ENCODE measurements at places on chromosomes 16 and 17.

- no peaks in the 10 kb centered on the region for H3K4me1 ChIP-seq
- H3K27ac ChIP-seq: no peak overlapping the region
- H3K27me3 ChIP-seq: no peaks in the 10 kb centered on the region
- DNase-seq: no peak
- no peaks in the 10 kb centered on the region for H3K36me3 ChIP-seq
- H3K4me3 ChIP-seq: no peak overlapping the region
These were observed 165.6 kb downstream of the SPECC1 start for GRCh38 chr17:20174588-20175265.

DNA sequence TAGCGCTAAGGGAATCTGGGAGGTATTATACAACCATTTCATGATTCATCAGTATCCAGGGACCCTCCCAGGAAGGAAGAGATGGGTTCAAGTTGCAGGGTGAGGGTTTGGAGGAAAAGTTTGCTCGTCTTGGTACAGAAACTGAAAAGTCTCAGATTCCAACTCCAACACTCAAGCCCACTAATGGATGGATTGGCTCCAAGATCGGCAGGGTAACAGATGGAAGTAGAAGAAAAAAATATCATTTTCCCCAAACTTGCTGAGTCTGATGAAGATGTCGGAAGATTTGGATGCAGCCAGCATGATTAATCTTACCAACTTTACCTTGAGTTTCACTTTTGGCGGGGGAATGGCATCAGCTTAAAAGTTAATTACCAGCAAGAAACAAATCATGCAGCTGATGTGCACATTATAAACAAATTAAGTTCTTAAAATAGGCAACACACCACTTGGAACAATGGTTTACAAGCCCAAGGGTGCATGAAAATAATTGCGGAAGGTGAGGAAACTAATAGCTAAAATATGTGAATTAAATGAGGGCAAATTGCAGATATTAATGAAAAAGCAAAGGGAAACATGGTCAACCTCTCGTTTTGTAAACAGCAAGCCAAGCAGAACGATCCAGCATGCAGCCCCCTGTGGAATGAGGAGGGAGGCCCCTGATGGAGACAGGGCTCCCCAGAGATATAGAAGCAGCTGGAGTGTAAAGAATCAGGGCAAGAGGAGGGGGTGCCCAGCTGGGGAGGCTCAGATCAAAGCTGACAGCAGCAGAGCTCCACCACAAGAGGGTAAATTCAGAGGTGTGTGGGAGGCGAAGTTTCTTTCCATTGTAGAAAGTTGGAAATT is 44.1 kb upstream of the GRIN2A start:
- H3K4me3 ChIP-seq: no peak overlapping the region
- H3K4me1 ChIP-seq: no peaks in the 10 kb centered on the region
- no peaks in the 10 kb centered on the region for H3K36me3 ChIP-seq
- H3K27me3 ChIP-seq: no peaks in the 10 kb centered on the region
- H3K27ac ChIP-seq: no peak overlapping the region

GRCh38 chr16:77723108-77723514 is 797 bp downstream of the NUDT7 start:
- peak overlapping the region; percentile 95 for H3K27ac ChIP-seq
- H3K4me3 ChIP-seq: peak overlapping the region; percentile 95
- DNase-seq: peak; percentile 18
- no peaks in the 10 kb centered on the region for H3K36me3 ChIP-seq

DNA sequence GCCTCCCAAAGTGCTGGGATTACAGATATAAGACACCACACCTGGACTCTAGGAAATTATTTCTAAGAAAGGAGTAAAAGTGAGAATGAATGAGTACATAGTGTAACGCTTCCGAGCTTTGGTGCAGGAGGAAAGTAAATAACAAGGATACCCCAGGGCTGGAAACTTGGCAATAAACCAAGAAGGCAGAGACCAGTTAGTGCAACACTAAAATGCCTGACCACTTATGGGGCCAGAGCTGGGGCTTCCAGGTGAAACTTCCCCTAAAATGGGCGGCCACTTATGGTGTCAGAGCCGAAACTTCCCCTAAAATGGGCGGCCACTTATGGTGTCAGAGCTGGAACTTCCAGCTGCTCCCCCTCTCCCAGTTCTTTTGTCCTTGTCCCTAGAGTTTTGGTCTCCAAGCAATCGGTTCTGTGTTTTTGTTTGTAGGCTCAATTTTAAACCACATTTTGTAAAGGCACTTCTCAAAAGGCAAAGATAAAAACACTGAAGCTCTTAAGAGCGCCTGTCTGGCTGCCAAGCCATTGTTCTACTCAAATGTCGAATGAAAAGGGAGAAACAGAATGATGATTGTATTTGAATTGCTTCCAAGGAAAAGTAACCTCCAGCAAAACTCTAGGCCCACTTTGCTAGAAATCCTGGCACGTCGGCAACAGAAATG is 63.9 kb downstream of the NXN start:
- H3K27me3 ChIP-seq: no peaks in the 10 kb centered on the region
- no peaks in the 10 kb centered on the region for H3K4me1 ChIP-seq
- H3K4me3 ChIP-seq: no peak overlapping the region
- peak; percentile 66 for DNase-seq
- H3K36me3 ChIP-seq: no peaks in the 10 kb centered on the region
- H3K27ac ChIP-seq: peak overlapping the region; percentile 66

DNA sequence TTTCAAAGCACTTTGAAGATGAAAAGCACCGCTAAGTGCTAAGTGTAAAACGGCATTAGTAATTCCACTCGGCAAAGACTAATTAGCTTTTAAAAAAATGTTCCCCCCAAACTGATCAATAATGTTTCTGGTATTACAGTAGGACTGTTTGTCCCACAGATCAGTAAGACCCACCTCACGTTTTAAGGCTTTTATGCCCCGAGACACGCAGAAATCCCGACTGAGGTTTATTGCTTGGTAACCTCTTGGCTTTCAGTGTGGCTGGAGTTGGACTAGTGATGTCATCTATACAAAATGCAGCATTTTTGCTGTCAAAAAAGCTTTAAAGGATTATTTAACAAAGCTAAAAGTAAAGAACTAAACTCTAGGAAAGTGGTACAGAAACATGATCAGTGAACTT is 414.6 kb upstream of the PSMD7 start:
- no peak for DNase-seq
- no peaks in the 10 kb centered on the region for H3K36me3 ChIP-seq
- no peak overlapping the region for H3K4me3 ChIP-seq
- H3K27ac ChIP-seq: no peak overlapping the region

GRCh38 chr16:84416407-84417321 is 48.3 kb downstream of the ATP2C2 start:
- H3K27ac ChIP-seq: no peak overlapping the region
- H3K4me3 ChIP-seq: no peak overlapping the region
- H3K27me3 ChIP-seq: no peaks in the 10 kb centered on the region

GRCh38 chr16:20262248-20262647 is 65.1 kb downstream of the GP2 start:
- no peak overlapping the region for H3K27ac ChIP-seq
- DNase-seq: no peak
- H3K36me3 ChIP-seq: no peaks in the 10 kb centered on the region
- no peak overlapping the region for H3K4me3 ChIP-seq
- no peaks in the 10 kb centered on the region for H3K27me3 ChIP-seq

DNA sequence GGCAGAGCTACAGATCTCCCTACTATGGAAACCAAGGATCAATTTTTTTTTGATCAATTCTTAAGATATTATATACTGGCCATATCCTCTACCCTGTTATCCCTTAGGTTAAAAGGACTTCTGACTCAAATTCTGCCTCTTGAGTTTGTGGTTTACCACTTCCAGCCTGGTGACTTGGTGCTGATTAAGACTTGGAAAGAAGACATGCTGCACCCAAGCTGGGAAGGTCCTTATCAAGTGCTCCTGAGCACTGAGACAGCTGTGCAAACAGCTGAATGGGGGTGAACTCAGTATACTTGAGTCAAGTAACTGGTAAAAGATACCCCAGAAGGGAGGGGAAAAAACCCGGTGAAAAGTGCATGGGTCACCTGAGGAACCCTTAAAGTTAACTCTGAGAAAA is 20.5 kb upstream of the SPACA3 start:
- H3K4me1 ChIP-seq: no peaks in the 10 kb centered on the region
- no peaks in the 10 kb centered on the region for H3K36me3 ChIP-seq
- H3K4me3 ChIP-seq: no peak overlapping the region
- H3K27me3 ChIP-seq: no peaks in the 10 kb centered on the region

DNA sequence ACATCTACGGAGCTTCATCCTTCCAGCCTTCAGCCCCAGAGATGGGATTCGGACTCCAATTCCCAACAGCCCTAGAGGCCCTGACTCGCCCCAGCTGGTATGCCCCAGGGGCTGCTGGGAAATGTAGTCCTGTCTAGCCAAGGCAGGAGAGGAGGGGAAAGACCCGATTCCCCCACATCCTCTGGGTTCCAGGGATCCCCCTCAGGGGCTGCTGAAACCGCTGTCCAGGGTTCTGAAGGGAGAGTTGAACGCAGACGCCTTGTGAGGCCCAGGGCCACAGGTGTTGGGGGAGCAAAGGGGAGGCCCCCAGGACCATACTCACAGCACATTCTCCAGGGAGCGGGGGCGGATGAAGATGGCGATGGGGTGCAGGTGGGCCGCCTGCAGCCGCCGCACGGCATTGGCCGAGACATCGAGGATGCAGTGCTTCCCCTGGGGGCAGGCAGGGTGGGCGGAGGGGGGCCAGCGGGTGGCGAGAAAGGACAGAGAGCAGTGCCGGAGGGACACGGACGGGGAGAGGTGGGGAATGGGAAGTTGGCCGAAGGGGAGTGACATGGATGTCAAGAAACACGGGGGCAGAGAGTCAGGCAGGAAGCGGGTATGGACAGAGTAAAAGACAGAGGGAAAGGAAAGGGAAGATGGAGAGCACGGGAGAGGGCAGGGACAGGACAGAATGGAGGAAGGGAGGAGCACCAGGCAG is 12.6 kb upstream of the ASGR1 start:
- H3K27ac ChIP-seq: peak overlapping the region; percentile 33
- no peaks in the 10 kb centered on the region for H3K4me1 ChIP-seq
- peak; percentile 55 for DNase-seq

Data from uterus (tissue), 4 donors.